ENCODE measurements at places on chromosomes 6 and 20.
A peak's percentile ranks its signal among the peaks of the same experiment; 100 is the strongest.

DNA sequence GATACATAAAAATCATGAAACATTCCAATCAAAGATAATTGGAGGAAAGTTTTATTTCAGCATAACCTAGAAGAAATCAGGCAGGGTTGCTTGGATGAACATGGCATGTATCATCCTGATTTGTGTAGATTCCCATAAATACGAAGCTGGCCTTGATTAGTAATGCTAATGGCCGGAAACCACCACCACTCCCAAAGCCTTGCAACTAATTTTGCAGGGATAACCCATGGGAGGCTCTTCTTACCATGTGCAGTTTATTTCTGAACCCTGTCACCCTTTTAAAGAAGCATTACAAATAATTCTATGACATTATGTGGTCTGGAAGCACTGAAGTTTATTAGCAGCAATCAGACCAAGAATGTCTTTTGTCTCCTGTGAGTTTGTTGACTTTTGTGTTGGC is 80.8 kb downstream of the AIG1 start:
- DNase-seq, result no peak

DNA sequence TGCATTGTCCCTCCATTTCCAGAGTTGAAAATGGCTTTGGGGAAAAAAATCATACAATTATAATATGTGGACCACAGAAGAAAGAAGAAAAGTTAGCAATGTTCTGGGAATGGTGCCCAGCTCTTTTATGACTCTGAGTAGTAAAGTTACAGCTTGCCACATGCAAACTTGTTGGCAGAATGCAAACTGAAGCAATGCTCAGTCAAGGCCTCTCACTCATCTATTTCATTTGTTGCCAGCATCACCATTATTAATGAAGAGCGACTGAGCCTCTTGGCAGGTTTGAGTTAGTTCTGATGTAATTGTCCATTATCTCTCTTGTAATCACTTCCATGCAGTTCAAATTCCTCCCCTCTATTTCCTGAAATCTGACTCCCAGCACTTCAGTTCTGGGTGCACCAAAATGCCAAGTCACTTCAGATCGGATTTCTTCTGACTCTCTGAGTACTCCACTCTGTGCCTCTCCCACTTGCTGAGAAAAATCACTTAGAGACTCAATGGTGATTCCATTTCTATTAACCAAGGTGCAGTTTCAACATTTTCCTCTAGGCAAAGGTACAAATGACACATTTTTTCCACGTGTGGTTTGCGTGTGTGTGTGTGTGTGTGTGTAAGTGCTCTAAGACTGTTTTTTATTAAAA is 154.4 kb upstream of the STMND1 start:
- DNase-seq, result no peak

DNA sequence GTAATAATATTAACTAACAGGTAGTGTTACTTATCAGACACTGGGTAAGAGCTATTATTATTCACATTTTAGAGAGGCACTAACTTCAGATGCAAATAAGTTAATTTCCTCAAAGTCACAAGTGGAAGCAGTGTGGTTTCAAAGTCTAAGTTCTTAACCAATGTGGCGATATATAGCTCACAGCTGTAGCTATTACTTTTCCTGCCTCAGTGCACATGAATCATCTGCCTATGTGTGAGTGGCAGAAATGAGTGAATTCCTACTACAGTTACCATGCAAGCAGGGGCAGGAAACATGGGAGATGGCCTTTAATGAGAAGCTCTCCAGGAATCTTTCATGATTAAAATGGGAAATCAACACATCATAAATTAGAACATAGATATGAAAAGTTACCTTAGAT is 126.2 kb upstream of the EYA4 start:
- no peak for DNase-seq

GRCh38 chr20:50101281-50101680 is 11.7 kb downstream of the UBE2V1 start:
- no peak for DNase-seq

DNA sequence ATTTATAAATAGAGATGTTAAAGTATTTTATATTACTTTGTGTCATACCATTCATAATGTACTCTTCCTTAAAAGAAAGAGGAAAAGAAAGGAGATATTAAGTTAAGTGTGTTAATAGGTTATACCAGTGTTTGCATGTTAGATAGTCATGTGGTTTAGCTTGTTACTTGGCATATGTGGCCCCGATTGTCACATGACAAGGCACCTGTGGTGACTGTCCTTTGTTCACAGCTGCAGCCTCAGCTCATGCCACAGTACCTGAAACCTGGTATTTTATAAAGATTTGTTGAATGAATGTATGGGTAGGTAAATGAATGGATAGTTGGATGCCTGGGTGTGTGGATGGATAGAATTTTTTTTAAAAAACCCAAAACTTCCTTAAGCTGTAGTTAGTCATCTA is 306.1 kb upstream of the FLRT3 start:
- no peak for DNase-seq

DNA sequence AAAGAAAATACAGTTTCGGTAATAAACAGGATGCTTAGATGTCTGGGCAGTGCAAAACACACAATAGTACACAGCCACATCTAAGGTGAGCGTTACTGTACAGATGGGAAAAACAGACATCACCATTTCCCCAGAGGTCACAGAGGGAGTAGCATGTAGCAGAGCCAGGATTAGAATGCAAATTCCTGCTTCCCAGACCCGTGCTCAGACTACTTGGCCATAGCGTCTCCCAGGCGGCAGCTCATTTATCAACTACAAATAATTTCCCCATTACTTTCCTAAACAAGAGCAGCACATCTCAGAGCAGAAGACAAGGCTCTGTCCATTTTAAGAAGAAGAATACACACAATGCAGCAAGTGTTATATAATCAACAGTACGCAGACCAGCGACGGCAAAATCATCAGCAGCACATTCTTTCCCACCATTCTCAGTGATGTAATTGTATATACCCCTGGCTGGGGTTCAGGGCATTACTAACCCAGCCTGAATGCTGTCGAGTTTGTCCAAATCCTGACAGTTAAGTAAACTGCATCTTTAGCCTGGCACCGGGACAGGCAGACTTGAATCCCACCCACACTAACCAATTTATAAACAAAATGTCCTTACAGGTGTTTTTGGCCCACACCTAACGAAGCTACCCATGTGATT is 61.9 kb downstream of the CNKSR3 start:
- no peak for DNase-seq

GRCh38 chr6:95448208-95448607 is 129.1 kb upstream of the MANEA start:
- no peak for DNase-seq

GRCh38 chr6:111767752-111768430 is 105.4 kb downstream of the FYN start:
- no peak for DNase-seq

GRCh38 chr20:49697071-49697470 is 16.6 kb downstream of the B4GALT5 start:
- DNase-seq, result no peak

GRCh38 chr6:84422380-84422968 is 195.0 kb upstream of the CEP162 start:
- DNase-seq, result no peak

DNA sequence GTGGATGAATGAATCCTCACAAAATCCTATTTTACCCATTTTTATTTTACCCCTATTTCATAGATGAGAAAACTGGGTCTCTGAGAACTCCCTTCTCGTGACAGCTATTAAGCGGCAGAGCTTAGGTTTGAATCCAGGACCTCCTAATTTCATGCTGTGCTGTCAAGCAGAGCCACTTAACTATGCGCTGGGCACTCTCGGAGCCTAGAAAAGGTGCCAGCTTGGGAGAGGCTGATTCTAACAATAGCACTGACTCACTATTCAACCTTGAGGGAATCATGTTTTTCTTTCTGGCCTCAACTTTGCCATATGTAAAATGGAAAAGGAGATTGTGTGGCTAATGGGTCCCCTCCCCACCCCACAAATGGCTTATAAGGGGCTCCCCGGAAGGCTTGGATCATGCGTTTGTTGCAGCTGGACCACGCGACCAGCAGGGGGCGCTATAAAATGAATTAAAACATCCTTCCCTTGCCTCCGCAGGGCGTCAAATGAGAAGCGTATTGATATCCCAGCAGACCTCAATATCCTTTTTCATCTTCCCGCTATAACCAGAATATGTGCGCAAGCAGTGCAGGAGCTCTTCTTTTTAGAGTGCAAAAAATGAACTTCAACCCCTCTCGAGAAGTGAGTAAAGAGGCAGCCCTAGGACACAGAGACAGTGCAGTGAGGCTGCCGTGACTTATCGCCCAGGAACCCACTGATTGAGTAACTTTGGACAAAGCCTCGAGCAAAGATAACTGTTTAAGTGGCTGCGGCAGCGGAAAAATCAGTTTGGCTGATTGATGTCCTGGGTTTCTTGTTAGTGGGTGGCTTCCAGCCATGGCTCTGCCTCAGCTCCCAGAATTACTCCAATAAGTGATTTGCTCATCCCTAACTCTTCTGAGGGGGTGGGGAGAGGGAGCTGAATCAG is 12.8 kb upstream of the PDYN start:
- DNase-seq, result no peak

DNA sequence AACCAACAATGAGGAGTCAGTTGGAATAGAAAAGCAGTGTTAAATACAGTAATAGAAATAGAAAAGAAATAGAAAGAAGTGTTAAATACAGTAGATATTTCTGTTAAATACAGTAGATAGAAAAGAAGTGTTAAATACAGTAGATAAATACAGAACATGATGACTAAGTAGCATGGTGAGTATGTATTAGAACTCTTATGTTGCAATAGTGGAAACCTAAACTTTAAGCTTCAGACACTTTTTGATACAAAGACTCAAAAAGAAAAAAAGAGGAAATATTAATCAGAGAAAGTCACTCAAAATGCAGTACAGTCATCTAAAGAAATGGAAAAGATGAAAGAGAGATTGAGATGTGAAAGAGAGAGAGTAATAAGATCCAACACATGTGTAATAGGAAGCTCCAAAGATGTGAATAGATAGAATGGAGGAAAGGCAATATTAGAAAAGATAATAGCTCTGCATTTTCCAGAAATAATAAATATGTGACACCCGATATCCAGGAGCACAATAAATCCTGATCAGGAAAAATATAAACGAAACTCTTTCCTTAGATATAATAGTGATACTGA is 131.5 kb upstream of the KCNK16 start:
- no peak for DNase-seq

DNA sequence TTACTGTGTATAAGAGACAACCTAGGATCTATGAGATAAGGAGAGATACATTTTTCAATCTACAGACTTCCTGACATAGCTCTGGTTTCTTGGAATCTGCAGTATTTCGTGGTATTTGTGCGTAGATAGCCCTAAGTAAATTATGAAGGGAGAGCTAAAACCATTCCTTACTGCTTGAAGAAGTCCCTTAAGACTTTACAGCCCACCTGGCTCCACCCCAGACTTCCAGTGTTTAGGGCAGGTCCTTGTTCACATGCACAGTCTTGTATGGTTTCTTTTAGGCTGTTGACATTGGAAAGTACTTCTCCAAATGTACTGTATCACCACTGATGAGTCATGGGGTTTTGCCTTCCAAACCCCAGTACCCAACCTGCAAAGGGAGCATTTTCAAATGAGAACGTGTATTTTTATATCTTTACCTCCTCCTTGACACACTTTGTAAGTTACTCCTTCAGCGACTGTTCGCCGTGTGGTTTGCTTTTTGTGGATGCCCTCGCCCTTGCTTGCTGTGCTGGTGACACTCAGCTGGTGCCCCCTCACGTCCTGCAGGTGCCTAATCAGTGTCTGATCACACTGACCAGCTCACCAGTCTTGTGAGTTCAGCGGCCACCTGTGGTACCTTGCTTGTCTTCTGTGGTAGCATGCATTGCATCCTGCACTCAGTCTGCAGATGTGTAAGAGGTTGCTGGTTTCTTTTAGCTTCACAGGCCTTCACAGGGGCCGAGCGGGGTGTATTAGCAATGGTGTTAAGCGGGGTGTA is 73.3 kb downstream of the IGF2R start:
- DNase-seq, result no peak

DNA sequence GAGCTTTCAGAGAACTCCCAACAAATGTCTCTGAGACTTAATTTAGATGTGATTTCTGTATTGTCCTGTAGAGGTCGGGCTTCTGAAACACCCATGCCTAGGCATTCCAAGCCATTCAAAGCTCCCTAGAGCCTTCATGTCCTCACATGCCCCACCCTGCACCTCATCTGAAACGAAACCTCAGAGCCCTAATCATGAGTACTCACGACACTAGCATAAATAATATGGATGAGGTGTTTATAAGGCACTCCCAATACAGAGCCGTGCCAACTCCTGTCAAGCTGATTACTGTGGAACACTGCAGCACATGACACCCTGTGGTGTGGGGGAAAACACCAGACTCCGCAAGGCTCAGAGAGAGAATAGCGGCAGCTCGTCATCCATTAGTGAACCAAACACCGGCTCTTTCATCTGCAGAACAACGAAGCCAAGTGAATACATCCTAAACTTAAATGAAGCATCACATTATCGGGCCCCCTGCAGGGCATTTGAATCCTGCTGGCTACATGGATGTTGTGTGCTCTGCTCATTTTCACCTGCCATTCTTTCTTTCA is 83.8 kb downstream of the FNDC1 start:
- DNase-seq, result peak; percentile 21

DNA sequence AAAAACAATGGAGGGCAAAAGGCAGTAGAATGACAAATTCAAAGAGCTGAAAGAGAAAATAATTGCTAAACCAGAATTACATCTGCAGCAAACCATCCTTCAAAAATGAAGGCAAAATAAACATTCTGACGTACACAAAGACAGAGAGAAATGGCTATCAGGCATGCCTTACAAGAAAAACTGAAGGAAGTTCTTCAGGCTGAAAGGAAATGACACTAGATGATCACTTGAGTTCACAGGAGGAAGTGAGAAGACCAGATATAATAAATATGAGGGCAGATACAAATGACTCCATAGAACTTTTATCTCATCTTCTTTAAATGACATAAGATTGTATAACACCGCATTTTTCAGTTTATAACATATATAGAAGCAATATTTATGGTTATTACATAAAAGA is 30.0 kb downstream of the DZANK1 start:
- DNase-seq, result no peak

- no peak for DNase-seq
Measured at GRCh38 chr6:69875715-69876114, 9.4 kb downstream of the COL19A1 start.

DNA sequence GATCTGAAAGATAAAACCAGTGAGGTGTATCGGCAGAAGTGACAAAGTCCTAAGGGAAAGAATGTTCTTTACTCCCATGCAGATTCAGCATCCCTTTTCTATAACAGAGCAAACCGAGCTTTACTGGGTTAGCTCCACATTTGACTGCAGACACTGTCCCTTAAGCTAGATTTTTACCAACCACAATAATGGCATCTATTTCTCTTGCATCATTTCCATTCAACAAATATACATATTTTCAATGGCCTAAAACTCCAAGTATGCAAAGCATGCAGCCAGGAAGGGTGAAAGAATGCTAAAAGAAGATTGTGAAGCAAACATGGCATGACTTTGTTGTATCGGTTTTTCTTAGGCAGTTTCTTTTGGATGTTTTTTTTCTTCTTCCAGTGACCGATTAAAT is 255.4 kb downstream of the OGFRL1 start:
- DNase-seq, result no peak
